ENCODE measurements at places on chromosomes 6 and 20.

DNA sequence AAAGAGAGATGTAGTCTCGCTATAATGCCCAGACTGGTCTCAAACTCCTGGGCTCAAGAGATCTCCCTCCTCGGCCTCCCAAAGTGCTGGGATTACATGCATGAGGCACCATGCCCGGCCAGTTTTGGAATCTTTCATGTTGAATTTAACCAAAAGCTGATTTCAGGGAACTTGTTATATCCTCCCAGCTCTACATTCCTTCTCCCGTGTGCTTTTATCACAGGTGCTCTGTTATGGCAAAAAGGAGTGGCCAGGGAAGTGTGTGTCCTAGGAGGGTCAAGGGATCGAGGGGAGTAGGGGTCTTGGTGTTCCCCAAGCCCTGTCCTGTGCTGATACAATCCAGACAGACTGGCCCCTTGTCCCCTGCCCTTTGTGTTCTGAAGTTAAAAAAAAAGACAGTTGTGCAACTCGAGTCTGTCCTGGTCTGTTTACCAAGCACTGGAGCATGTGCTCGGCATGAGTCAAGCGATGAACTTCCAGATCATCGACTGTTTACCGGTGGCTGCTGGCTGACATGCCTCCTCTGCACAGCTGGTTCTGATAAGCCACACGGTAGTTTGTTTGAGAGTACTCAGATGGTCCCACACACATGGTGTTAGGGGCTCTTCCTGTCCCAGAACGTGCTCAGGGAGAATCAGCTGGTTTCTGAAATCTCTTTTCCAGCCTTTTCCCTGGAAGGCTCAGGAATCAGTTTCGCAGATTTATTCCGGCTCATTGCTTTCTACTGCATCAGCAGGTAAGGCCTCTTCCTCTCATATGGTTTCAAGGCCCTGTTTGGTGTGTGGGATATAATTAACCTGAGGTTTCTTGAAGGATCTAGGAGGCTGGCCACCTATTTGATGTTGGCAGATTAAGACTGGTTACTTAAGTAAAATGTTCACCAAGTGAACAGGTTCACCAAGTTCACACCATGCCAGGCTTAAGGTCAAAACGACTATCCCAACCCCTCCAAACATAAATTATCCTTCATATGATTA is 52.6 kb upstream of the NAA20 start:
- no peak for DNase-seq

- no peak for DNase-seq
Measured at GRCh38 chr20:50226093-50226974, 35.7 kb downstream of the CEBPB start.

DNA sequence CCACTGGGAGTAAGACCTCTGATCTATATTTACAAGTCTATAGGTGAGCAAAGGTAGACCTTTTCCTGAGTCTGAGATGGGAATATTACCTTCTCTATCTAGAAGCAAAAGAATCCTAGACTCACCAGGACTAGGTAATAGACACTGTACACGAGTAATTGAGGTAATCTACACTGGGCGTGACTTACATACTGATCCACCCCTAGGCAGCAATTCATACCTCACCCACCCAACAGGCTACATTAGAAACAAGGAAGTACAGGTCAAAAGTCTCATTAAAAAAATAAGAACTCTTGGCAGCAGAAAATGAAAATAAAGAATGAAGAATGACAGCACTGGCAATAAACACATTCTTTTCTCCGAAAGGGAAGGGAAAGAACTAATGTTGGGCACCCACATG is 7.6 kb downstream of the CSNK2A1 start:
- DNase-seq = no peak

DNA sequence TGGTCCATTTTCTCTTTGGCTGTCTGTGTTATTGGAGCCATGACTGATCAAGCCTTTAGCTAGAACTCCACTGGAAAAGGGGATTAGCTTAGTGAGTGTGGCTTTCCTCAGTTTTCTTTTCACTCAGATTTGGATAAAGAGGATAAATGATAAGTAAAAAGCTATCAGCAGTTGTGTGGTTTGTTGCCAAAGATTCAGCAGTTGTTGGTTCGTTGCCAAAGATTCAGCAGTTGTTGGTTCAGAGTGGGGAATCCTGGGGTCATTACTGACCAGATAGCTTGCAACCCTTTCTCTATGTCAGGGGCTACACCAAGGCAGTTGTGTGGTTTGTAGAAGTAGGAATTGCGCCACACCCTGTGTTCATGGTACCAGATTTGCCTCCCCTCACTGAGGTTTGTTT is 107.7 kb upstream of the SCP2D1 start:
- no peak for DNase-seq

DNA sequence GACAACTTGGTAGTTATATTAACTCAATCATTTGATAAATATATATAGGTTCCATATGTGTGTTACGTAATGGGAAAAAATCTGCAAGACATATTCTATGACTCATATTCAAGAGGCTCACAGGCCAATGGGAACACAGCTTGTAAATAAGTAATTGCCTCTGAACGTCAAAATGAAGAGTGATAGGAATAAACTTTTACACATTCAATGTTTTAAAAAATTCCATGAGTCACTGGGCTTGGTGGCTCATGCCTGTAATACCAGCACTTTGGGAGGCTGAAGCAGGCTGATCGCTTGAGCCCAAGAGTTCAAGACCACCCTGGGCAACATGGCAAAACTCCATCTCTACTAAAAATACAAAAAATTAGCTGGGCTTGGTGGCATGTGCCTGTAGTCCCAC is 209.4 kb upstream of the MCHR2 start:
- no peak for DNase-seq

DNA sequence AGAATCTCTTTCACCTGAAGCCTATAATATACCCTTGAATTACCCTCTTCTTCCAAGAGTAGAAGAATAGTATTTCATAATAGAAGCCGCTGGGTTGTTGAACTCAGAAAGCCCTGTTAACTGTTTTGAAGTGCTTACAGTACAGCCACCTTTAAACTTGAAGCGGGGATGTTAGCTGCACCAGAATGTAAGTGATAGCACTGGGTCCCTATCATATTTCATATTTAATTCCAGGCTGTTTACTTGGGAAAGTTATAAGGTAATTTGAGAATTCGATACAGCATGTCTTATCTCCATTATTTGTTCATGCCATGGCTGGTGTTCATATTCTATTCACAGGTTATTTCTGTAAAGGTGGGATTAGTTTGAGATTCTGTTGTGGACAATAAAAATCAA is 63.5 kb upstream of the VSTM2L start:
- no peak for DNase-seq

DNA sequence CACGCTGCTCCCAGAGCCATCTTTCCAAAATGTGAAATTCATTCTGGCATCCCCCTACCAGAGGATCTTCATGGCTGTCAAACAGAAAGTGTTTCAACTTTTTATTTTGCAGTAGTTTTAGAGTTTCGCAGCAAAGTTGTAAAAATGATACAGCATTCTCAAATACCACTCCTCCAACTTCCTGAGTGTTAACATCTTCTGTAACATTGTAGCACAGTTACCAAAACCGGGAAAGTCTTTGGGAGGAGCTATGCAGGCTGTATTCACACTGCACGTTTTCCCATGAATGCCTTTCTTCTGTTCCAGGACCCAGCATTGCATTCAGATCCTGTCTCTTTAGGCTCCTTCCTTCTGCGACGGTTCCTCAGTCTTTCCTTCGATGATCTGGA is 30.1 kb downstream of the CDYL start:
- no peak for DNase-seq

GRCh38 chr6:119076173-119076572 is 2.3 kb downstream of the FAM184A start:
- no peak for DNase-seq

GRCh38 chr6:33714385-33715040 is 3.0 kb upstream of the UQCC2 start:
- DNase-seq = no peak

DNA sequence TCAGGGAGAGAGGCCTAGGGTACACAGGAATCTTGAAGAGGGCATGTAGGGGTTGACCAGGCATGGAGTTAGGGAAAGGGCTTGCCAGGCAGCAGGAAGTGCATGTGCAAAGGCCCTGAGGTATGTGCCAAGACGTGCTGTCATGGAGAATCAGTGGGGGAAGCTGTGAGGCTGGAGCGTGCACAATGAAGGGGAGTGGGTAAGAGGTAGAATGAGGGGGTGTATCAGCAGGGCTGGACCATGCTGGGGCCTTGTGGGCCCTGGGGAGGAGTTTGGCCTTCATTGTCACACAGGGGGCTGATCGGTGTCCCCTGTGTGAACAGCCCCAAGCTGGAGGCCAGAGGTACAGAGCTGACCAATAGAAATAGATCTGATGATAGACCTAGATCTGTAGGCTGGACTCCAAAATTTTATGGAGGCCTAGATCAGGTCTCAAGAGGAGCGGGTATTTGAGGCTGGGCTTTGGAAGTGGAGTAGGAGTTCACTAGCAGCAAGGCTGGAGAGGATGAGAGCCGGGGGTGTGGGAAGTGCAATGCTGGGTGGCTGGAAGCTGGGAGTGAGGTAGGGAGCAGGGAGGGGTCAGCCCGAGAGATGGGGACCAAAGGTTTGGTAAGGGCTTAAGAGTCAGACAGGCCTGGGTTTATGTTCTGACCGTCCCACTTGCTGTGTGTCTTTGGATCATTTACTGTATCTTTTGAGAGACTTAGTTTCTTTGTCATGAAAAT is 3.0 kb downstream of the SRC start:
- no peak for DNase-seq

DNA sequence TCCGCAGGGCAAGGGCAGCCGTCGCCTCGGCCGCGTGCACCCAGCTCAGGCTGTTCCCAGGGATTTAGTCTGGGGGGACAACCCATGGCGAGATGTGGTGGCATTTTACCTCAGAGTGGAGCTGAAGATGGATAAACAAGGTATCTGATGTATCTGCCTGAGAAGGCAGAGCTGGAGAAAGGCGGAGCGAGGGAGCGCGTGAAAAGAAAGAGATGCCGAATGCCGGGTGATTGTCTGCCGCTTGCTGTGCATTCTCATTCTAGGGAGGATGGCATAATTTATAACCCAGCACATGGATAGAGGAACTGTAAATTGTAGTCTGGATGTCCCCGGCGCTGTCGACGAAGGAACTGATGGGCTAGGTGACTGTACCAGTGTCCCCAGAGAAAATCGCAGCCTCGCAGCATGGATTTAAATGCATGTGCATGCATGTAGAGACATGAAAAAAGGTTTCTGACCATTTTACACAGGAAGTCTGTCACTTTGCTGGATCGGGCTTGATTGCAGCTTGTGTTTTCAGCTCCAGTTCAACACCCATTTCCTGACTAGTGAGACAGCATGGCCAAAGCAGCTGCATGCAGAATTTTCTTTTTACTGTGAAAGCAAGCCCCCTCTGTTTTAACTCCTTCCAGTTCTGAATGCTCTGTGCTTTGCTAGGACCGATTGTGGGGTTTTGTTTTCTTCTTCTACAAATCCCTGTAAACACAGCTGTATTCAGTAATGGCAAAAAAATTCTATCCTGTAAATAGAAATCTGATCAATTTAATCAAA is 149.7 kb downstream of the PRL start:
- DNase-seq = no peak

GRCh38 chr20:17849901-17850683 is 118.5 kb downstream of the SNX5 start:
- no peak for DNase-seq

DNA sequence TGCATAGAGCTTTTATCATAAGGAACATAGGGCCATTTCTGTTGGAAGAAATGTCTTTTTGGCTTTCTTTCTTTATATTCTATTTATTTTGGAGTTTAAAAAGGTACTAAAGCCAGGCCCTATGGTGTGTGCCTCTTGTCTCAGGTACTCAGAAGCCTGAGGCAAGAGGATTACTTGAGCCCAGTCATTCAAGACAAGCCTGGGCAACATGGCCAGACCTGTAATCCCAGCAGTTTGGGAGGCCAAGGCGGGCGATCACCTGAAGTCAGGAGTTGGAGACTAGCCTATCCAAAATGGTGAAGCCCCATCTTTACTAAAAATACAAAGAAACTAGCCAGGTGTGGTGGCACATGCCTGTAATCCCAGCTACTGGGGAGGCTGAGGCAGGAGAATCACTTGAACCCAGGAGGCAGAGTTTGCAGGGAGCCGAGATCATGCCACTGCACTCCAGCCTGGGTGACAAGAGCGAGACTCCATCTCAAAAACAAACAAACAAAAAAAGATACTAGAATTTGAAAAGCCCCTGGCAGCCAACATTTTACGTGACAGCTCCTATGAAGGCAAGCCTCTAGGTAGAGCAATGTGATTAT is 80.0 kb downstream of the CBFA2T2 start:
- no peak for DNase-seq

DNA sequence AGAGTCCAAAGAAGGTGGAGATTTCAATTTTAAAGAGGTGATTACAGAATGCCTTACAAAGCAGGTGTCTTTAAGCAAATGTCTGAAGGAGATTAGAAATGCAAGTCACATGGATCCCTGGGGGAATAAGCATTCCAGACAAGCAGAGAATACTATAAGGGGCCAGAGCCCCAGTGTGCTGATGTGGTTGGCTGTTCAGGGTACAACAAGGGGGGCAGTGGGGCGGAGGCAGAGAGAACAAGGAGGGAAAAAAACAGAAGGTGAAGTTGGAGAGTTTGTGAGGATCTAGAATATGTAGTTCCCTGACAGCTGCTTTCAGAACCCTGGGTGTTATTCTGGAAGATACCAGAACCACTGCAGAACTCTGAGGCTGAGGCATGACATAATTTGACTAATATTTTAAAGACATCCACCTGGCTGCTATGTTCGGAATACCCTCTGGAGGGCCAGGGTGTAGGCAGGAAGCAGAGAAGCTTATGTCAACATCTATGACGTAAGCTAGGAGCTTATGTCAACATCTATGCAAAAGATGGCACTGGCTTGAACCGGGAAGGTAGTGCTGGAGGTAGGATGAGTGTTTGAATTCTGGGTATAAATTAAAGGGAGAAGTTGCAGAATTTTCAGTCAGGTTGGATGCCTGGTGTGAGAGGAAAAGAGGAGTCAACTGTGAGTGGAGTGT is 276.3 kb upstream of the AGPAT4 start:
- DNase-seq = no peak

DNA sequence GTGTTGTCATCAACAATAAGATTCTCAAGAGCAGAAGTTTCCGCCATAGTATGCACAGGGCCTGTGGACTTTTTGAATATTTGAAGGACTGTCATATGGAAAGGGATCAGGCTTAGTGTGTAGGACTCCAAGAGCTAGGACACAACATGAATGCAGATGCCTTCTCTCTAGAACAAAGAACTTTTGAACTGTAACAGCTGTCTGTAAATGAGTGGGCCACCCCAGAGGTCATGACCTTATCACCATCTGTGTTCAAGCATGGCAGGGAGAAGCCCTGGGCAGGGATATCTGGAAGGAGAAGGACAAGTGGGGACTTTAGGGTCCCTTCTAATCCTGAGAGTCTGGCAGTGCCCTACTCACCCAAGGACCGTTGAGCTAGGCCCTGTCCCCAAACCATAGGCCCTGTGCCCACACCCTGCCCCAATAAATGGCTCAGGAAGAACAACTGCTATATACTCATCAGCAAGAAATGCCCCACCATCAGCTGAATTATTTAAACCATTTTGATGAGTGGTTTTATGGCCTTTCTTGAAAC is 70.6 kb downstream of the MTHFD1L start:
- no peak for DNase-seq

DNA sequence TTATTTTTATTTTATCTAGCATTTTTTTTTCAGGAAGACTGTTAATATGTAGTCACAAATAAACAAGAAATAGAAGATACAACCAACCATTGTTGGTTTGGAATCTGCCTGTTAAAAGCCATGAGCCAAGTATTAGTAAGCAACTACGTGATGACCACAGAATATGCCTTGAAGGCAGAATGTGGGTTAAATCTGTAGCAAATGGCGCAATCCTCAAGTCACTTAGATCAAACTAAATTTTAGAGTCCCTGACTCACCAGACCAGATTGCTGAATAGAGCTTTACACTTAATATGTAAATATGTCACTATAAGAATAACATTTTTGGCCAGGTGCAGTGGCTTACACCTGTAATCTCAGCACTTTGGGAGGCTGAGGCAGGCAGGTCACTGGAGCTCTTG is 800.1 kb upstream of the CITED2 start:
- no peak for DNase-seq

- DNase-seq = no peak
Measured at GRCh38 chr6:7261852-7262461, 51.0 kb downstream of the SSR1 start.

All from T-helper 9 cell (primary cell).